Stimulated activated CD4-positive, alpha-beta T cell treated with anti-CD3 and anti-CD28 coated beads, Interleukin-1b, Interleukin-23, amount 100 ng/mL, for 24 hours (primary cell): ENCODE measurements at places on chromosomes 16 and 17.

DNA sequence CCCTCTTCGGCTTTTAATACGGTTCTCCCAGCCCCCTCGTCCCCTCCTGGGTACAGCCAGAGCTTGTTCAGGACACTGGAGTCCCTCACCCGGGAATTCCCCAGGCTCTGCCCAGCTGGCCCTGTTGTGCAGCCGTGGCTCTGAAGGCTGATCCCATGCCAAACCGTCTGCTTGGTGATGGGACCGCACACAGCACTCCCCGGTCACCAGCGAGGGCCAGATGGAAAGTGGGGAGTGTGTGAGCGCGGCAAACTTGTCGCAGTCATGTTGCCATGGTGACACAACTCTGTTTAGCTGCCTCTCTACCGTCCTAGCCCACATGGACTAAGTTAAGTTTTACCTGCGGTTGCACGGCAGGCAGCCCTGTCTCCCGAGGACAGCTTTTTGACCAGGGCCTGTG, 107.9 kb downstream of the RAP1GAP2 start:
- DNase-seq, result no peak

DNA sequence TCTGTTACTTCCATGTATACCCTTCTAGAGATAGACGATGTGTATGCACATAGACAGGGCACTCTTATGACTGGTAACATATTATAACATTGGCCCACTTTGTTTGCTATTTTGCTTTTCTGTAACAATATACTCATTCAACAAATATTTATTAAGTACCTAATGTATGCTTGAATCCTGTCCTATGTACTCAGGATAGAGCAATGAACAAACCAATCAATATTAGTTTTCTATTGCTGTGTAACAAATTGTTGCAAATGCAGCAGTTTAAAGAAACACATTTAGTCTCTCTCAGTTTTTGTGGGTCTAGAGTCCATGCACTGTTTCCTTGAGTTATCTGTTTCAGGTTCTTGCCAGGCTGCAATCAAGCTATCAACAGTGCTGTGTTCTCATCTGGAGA, 29.7 kb upstream of the TENT4B start:
- no peak for DNase-seq

DNA sequence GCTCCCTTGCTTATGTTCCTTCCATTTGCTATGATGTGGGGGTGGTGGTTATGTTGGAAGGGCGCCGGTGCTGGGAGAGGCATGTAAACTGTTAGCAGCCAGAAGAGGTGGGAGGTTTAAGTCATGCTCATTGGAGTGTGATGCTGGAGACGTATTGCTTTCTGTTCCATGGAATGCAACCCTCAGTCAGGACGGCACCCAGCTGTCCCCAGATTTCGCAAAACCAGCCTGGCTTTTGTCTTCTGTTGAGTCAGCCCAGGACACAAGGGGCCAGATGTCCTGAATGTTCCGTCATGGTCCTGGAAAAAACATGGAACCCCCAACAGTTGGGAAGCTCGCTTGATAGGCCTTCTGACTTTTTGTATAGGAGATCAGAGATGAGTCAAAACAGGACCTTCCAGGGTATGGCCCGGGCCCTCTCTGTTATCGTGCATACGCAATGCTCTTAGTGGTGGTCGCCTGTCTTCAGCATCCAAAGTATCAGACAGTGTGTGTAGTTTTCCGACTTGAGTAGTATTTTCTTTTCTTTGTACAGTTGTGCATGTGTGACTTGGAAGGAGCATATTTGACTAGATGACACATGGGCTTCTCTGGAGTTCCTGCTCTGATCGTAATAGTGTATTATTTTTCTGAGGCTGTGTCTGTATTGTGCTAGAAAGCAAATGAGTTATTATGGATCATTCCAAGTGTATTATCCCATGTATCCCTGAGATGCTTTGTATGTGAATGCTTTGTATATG, 201.9 kb downstream of the SNX29 start:
- no peak for DNase-seq

DNA sequence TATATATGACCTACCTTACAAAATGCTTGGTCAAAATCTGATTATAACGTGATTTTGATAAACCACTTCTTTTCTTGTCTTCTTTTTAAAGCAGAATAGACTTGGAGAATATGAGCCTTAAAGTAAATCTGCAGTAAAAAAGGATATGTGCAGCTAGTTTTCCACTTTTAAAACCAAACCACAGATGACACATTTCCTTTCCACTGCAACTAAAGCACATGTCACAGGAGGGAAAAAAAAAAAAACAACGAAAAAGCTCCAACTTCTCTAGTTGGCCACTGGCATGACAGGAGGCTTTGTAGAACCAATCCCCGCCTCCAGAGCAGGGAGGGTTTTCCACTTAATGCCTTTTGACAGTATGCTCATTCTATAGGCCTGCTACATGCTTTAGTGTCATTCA, at the start of gene EVI2A:
Gene EVI2A (minus strand): TSS at position 142 of the 400 bp plus-strand sequence. CDS start 2,609 bp downstream, outside the sequence.
- peak; percentile 44 for DNase-seq

DNA sequence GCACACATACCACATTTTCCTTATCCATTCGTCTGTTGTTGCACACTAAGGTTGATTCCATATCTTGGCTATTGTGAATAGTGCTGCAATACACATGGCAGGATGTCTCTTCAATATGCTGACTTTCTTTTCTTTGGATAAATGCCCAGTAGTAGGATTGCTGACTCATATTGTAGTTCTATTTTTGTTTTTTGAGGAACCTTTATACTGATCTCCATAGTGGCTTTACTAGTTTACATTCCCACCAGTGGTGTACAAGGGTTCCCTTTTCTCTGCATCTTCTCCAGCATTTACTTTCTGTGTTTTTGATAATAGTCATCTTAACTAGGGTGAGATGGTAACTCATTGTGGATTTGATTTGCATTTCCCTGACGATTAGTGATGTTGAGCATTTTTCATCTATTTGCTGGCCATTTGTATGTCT, 118.1 kb downstream of the STXBP4 start:
- DNase-seq, result no peak

GRCh38 chr16:7746941-7747340, 414.3 kb downstream of the RBFOX1 start:
- DNase-seq, result no peak

DNA sequence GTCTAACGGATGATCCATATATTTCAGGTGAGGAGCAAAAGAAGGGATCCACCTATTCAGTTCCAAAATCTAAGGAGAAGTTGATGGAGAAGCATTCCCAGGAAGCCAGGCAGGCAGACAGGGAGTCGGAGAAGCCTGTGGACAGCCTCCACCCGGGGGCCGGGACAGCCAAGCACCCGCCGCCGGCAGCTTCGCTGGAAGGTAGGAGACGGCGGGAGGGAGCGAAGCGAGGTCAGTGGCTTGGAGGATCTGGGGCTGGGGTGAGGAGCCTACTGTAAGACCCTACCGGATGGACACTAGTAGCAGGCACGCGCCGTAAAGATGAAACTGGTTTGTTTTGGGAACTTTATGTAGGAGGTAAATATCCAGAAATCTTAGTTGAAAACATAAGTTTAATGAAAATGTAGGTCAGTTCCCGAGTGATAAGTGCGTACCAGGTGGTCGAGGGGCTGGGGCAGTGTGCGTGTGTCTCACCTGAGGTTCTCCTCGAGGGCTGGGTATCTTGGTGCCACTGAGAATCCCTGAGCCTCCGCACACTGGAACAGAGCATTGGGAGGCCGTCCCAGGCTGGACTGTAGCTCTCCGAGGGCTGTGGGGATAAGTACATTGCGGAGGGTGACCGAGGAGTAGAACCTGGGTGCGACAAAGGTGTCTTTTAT, 714 bp downstream of the SPATA33 start:
- no peak for DNase-seq

- DNase-seq, result no peak
Observed at GRCh38 chr16:3915426-3916260, 35.1 kb upstream of the CREBBP start.
